ENCODE measurements at places on chromosomes 1 and 21. TPM values are rescaled to one million over a fixed set of nuclear protein-coding genes. Genes with fewer than 3 reads are reported as not detected.
A peak's percentile ranks its signal among the peaks of the same experiment; 100 is the strongest.

GRCh38 chr1:39098546-39099250 lies 72.5 kb downstream of the NDUFS5 start:
- peak; percentile 96 for DNase-seq

DNA sequence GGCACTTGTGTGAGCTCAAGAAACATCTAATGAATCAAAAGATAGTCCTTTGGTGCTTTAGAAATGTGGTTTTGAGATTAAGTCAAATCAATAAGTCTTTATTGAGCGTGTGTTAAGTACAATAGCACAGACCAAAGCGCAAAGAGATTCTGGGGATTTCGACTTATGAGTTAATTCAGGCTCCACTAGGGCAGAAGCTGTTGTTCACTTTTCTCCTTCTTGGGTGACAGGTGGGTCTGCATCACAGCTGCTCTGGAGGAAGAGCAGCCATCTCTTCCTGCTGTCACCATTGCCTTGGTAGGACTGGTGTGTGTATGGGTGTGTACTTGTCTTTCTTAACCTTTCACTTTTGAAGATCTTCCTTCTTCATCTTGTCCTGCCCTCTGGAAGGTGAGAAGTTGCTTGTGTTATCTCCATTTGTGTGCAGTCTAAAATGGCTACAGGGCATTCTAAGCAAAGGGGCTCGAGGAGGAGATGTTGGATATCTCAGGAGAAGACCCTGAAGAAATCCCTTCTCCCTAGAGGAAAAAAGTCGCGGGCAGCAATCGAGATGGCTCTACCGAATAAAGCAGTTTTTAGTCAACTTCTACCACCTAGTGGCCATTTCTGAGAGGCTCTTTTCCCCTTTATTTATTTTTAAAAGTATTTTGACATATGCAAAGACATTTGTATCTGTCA lies 22.9 kb upstream of the DISC1 start:
- DNase-seq, result peak; percentile 57

DNA sequence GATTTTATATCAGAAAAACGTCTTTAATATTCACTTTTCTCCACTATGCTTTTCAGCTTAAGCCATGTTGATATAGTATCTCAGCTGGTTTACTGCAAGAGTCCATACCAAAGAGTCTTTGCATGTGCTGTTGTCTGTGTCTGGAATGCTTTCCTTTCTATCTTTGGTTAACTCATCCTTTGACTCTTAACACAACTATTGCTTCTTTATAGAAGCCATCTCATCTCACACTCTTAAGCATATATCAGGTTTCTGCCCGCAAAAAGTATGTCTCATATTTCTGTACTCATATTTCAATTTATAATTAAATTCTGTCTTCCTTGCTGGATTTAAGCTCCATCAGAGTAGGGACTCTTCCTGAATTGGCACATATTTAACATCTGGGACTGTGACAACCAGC lies 220.9 kb upstream of the KCNK2 start:
- peak; percentile 77 for DNase-seq

- no peak for DNase-seq
Observed at GRCh38 chr1:34406377-34406776, 229.7 kb downstream of the C1orf94 start.

- peak; percentile 100 for DNase-seq
Observed at GRCh38 chr1:181112071-181112929, 23.8 kb downstream of the IER5 start.

ANKRD34A gene
- 3.1 TPM for total RNA-seq
